ENCODE measurements at places on chromosomes 6 and 20. TPM values are rescaled to one million over a fixed set of nuclear protein-coding genes. Genes with fewer than 3 reads are reported as not detected.

Gene SLC12A5
- polyA plus RNA-seq, result 0.70 TPM

Gene LY86
- polyA plus RNA-seq, result not detected

Gene TREM1
- 0.20 TPM for polyA plus RNA-seq

Gene KIF25
- polyA plus RNA-seq, result not detected

Gene ASIP
- not detected for polyA plus RNA-seq

Gene CST5
- polyA plus RNA-seq, result not detected

Gene RGS17
- 0.09 TPM for polyA plus RNA-seq

Gene CHRNA4
- not detected for polyA plus RNA-seq

- no peak for DNase-seq
Observed at GRCh38 chr6:128138694-128139093, 237.8 kb upstream of the THEMIS start.

- no peak for DNase-seq
Observed at GRCh38 chr20:48807586-48808381, 20.0 kb downstream of the PREX1 start.

DNA sequence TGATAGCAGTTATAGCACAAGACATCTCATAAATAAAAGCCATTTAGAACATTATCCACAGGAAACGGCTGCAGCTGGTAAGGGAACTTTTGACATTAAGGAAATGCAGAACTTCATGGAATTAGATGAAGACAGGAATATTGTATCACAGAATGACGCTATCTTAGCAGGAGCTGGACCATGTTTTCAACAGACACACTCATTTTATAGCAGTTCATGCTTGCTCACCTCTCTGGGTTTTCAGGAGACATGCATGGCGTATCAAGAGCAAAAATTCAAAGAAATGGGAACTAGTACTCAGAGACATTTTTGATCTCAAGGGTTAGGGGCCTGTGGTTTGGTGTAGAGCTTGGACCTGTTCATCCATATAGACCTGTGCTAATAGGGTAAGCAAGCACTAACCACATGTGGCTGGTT is 125.0 kb downstream of the FYN start:
- DNase-seq, result no peak

DNA sequence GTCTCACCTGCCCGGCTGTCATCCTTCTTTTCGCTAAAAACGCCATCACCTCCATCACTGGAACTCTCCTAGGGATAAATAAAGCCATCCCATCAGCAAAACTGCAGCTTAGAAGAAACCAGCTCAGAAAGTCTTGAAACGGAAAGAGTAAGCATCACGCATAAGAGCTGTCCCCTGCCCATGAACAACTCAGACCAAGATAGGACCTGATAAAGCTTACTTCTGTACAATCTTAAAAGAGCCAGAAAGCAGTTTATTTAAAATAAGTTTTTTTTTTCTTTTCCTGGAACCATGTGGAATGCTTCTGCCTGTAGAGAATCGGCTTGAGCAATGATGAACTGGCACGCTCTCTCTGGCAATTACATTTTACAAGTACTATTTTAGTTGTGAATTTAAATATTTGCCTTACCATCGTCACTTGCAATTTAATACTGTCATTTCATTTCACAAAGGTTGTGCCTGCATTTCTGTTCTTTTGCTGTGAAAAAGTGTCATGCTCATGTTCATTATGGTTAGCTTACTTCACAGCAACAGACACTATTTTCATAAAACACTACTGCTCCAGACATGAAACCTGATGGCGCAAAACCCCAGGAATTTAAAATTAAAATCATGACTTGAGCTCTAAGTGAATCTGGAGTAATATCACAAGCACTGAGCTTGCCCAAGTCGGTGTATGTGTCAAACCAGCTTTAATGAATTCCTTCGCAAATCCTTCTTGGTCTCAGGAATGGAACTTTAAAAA is 59.6 kb upstream of the EMILIN3 start:
- no peak for DNase-seq

GRCh38 chr6:47402081-47402480 is 75.5 kb upstream of the CD2AP start:
- DNase-seq, result no peak

DNA sequence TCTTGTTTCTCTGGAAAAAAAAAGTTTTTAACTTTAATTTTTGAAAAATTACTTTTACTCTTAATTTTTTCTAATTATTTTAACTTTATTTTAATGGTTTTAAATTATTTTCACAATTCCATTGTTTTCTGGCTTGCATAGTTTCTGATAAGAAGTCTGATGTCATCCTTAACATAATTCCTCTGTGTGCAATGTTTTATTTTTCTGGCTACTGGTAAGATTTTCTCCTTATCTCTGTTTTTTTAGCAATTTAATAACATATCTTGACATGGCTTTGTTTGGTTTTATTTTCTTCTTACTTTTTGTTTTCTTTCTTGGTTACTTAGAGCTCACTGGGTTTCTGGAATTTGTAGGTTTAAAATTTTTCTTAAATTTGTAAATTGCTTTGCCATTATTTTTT is 114.8 kb downstream of the TBXT start:
- no peak for DNase-seq

- no peak for DNase-seq
Observed at GRCh38 chr20:58416835-58417234, 27.8 kb downstream of the VAPB start.

GRCh38 chr20:42747765-42748411 is 441.8 kb downstream of the PTPRT start:
- no peak for DNase-seq

- no peak for DNase-seq
Observed at GRCh38 chr6:165755583-165755982, 92.5 kb upstream of the PDE10A start.

- DNase-seq, result no peak
Observed at GRCh38 chr6:41066867-41067304, 5.3 kb downstream of the OARD1 start.

DNA sequence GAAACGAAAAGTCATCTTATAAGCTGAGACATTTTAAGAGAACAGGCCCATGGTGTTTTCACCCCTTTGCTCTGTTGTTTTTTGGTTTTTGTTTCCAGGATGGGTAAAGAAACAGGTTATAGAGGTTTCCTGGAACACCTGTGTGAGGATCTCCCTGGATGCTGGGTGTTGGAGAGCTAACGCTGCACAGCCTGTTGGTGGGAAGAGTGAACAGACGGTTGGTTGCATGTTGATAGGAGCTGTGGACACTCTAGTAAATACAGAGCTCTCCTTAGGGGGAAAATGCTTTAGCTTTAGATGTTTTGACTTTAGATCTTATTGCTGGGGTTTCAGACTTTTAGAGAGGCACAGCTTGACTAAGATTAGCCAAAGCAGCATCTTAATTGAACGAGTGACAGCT is 235.2 kb downstream of the SOX4 start:
- DNase-seq, result no peak

GRCh38 chr6:13432526-13433184 is 54.7 kb downstream of the GFOD1 start:
- DNase-seq, result no peak

DNA sequence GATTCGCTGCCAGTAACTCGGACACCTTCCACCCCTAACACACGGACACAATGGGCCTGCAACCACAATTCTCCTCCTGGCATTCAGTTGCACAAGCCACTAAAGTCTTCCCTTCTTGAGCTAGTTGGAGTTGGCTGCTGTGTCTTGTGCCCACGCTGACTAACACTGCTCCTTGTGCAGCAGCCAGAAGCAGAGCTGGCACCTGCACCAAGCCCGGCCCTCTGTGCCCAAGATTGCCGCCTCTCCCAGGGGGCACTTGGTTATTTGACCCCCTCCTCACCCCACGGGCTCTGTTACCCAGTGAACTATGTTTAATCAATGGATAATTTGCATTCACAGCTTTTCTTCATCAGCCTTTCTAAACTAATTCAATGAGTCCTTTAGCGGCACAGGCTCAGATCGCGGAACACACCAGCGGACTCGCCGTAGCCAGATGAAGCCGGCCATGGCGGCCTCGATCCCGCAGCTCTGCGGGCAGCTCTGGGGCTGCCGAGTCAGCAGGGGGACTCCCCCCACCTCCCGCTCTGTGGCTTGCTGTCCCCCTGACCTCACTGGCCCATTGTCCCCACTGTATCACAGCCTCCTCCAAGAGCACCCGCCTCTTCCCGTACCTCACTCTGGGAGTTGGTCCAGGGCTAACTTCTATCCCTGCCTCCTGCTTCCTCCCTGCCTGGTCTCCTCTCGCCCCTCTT is 94.8 kb upstream of the AFDN start:
- no peak for DNase-seq

DNA sequence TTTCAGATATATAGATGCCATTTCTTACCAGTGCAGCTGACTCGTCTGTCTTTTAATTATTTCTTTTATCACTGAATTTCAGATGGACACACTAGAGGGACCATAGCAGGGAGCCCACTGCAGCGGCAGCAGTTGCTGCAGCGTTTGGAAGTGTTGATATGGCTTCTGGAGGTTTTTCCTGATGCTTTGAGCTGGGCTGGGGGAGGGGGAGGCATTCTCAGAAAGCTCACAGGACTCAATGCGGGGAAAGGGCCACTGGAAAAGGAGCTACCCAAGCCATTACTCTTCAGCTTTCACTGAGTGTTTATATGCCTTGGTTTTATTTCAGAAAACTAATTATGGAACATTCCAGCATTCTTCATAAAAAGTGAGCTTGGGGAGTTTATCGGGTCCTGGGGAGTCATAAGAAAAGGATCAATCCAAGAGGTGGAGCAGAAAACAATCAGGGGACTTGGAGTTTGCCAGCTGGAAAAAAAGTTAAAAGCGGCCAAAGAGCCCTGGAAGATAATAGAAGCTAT is 740.4 kb upstream of the FLRT3 start:
- no peak for DNase-seq

DNA sequence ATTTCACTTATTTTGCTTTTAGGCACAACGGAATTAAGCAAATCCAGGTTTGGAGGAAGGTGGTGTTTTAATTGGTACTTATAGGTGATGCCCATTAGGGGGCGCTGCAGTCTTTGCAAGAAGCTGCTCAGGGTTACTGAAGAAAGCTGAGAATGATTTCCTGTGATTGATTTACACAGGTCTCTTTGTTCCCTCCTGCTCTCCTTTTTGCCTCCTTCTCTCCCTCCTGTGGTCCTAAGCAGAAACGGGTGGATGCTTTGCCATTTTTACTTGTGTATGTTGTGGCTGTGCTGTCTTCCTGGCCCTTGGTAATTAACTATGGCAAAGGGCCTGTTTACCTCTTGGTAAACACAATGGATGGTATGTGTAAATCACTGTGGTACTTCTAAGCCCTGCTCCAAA is 97.8 kb downstream of the ANKS1A start:
- no peak for DNase-seq

GRCh38 chr6:111150577-111150976 is 63.3 kb downstream of the SLC16A10 start:
- no peak for DNase-seq

GRCh38 chr6:136920216-136920615 is 1.9 kb upstream of the SLC35D3 start:
- DNase-seq, result no peak

DNA sequence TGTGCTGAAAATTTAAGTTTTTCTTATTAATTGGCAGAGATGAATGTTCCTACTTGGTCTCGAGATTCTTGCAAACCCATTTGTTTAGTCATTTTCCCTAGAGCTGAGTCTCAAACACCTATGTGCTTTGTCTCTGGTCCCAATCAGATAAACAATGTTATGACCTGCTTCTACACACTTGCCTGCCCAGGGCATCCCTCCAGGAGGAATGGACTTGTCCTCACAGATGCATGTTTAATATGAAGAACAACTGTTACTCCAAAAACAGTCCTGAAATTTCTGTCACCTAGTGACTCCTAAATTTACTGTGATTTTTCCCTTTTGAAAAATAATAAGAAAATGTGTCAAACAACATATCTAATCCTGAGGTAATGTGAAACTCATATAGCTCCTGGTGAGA is 43.7 kb downstream of the HDGFL1 start:
- DNase-seq, result no peak

- DNase-seq, result peak; percentile 70
Observed at GRCh38 chr20:17569616-17570346, at the start of gene DSTN. Gene DSTN (plus strand): TSS chr20:17570075. CDS start chr20:17570209, 134 bp downstream.

- no peak for DNase-seq
Observed at GRCh38 chr20:764255-764654, 4.0 kb downstream of the SLC52A3 start.

DNA sequence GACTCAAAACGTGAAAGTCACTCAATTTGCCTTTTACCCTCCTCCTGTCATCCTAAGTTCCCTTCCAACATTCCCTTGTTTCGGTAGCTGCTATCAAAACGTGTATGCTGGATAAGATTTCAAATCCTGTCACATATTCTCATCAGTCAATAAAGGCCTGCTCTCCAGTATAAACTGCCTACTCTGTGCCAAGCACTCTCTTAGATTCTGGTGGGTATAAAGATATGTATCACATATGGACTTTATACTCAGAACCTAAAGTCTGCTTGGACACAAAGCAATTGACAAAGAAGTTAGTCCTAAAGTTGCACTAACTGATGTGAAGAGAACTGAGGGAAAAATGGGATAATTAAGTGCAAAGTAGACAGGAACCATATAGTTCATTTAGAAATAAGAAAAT is 476.6 kb upstream of the MARCKS start:
- DNase-seq, result no peak

DNA sequence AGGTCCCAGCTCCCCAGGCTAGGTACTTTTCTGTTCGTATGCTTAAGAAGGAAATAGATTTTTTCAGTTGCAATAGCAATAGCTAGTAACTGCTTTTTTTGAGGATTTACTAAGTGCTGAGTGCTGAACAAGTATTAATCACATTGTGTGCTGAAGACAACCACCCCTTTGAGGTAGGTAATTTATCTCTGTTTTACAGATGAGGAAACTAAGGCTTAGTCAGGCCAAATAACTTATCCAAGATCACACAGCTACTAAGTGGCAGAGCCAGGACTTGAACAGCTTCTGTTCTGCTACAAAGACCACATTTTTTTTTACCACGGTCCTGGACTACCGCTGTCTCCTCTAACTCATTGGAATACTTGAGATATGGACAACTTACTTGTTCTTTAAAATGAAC is 39.8 kb downstream of the LRRN4 start:
- DNase-seq, result no peak

GRCh38 chr6:129842881-129843409 is 18.2 kb downstream of the TMEM244 start:
- DNase-seq, result no peak

DNA sequence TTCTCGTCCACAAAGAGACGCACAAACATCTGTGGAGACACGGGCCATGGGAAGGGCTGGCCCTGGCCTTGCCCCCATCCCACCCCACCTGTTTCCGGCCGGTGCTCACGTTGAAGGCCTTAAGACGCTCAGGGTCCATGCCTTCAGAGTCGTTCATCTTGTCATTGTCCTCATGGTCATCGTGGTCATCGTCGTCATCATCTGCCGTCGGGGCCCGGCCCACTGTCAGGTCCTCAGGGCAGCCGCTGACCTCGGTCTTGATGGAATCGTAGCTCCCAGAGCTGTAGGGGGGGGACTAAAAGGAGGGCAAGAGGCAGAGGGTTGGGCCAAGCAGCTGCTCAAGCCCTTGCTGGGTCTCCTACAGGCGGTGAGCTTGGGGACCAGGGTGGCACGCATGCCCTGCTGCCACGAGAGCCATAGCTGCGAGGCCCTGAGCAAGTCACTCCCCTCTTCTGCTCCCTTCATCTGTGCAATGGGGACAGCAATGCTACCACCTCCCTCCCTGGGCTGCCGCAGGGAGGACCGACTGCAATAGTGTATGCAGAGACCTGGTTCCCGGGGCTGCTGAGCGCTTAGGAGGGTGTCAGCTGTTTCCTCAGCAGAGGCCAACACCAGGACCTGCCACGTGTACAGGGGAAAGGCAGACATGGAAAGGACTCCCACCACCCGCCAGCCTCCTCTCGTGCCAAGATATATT is 95.5 kb downstream of the ASXL1 start:
- no peak for DNase-seq

- no peak for DNase-seq
Observed at GRCh38 chr6:142323377-142323776, 21.6 kb downstream of the ADGRG6 start.

- DNase-seq, result no peak
Observed at GRCh38 chr20:50394569-50394968, 115.6 kb upstream of the PTPN1 start.
